ENCODE measurements at places on chromosomes 6 and 20. TPM values are rescaled to one million over a fixed set of nuclear protein-coding genes. Genes with fewer than 3 reads are reported as not detected.

DNA sequence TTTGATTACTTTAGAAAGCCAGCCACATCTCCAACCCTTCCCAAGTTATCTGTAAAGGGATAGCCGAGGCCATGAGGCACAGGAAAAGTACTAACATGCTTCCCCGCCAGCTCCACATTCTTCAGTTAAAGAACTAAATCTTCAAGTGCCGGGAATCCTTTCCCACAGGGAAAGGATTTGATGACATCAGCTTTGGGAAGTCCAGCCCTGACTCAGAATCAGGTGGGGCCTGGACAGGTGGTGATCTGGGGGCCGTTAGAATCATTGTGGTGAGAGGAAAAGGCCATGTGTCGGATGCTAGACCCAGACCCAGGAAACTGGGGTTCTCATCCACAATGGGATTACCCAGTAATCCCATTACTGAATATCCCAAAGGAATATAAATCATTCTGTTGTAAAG lies 580.0 kb downstream of the QKI start:
- H3K27me3 ChIP-seq: no peaks in the 10 kb centered on the region
- H3K4me1 ChIP-seq: peaks cover 3% of the 10 kb centered on the region
- no peak for DNase-seq
- no peak overlapping the region for H3K4me3 ChIP-seq

DNA sequence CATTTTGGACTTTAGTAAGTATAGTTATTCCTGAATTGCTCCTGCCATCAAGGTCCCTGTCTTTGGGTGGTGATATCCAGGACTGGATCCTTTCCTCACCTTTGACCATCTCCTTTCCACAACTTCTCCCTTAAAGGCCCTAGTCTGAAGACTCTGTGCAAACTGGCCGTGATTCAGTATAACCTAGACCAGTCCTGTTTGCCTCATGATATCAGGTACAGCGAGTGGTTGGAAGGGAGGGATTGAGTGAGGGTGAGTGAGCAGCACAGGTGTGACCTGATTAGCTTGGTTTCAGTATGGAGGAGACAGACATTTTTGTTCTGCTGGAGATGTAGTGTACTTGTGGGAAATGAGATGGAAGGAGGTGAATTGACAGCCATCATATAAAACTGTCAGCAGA lies 2.3 kb upstream of the RRP36 start:
- H3K36me3 ChIP-seq: peaks cover 24% of the 10 kb centered on the region
- no peak for DNase-seq
- no peak overlapping the region for H3K4me3 ChIP-seq
- no peaks in the 10 kb centered on the region for H3K27me3 ChIP-seq
- H3K27ac ChIP-seq: no peak overlapping the region

WDR27 gene
- total RNA-seq: 25.3 TPM

DNA sequence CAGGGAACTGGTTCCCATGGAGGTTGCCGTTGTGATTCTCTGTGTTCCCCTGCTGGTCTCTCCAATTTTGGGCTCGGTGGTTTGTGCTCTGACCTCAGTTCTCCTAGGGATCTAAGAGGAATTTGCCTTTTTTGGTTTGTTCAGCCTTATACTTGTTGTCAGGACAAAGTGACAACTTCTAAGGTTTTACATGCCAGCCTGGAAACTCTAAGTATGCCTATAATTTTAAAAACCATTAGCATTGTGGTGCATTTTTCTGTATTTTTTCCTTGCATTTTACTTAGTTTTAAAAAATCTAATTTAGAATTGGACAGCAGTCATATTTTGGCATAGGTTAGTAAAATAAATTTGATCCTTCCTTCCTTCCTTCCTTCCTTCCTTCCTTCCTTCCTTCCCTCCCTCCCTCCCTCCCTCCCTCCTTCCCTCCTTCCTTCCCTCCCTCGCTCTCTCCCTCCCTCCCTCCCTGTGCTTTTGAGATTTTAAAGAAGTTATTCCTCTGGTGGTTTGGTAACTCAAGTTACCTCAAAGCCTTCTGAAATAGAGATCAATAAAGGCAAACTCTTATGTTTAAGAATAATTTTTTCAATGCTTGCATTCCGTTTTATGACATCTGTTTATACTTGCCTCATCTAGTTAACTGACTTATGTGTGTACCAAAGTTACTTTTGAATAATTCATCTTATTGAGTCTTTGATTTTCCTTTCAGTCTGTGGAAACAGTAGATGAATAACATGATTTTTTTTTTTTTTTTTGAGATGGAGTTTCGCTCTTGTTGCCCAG lies 141.3 kb upstream of the RGS17 start:
- no peaks in the 10 kb centered on the region for H3K4me1 ChIP-seq
- H3K27ac ChIP-seq: no peak overlapping the region
- no peak overlapping the region for H3K4me3 ChIP-seq
- DNase-seq: no peak
- no peaks in the 10 kb centered on the region for H3K27me3 ChIP-seq

DNA sequence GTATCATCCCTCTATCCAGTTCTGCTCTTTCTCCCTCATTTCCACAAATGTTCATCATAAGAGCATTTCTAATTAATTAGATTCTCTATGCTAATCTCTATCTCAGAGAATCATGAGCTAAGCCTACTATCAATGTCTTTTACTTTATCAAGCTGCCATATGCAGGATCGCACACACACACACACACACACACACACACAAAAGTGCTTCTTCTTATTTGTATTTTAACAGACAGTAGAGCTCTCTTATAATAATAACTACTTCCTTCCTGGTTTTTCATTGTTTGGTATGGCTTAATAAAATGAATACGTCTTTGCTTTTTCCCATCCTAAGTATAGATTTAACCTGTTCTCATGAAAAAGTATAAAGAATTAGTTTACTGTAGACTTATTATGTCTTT lies 170.2 kb downstream of the HAO1 start:
- H3K4me3 ChIP-seq: no peak overlapping the region
- no peak for DNase-seq
- H3K27me3 ChIP-seq: no peaks in the 10 kb centered on the region
- no peaks in the 10 kb centered on the region for H3K4me1 ChIP-seq

DNAH8 gene
- total RNA-seq: not detected

AKIRIN2 gene
- total RNA-seq: 18.9 TPM

GABBR1 gene
- total RNA-seq: 33.5 TPM

MMP24 gene
- total RNA-seq: 0.16 TPM

SLC17A9 gene
- total RNA-seq: 2.5 TPM

DNA sequence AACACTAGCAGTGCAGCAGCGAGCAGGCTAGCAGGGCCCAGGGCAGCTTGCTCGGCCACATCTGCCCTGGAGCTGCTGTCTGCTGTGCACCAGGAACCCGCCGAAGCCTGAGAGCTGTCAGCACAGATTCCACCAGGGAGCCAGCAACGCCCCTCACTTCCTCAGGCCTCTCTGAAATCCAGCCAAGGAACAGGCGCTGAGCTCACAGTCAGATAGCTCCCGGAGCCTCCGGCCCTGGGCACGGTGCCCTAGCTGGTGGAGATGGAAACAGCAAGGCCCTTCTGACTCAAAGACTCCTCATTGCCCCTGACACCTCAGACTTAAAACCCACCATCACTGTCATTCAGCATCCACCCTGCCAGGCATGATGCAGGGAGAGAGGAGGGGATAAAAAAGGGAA lies 839.4 kb downstream of the MAFB start:
- H3K36me3 ChIP-seq: no peaks in the 10 kb centered on the region
- H3K27me3 ChIP-seq: no peaks in the 10 kb centered on the region
- peak overlapping the region; percentile 65 for H3K27ac ChIP-seq
- no peak overlapping the region for H3K4me3 ChIP-seq
- peak; percentile 89 for DNase-seq

RHAG gene
- total RNA-seq: 0.83 TPM

DNA sequence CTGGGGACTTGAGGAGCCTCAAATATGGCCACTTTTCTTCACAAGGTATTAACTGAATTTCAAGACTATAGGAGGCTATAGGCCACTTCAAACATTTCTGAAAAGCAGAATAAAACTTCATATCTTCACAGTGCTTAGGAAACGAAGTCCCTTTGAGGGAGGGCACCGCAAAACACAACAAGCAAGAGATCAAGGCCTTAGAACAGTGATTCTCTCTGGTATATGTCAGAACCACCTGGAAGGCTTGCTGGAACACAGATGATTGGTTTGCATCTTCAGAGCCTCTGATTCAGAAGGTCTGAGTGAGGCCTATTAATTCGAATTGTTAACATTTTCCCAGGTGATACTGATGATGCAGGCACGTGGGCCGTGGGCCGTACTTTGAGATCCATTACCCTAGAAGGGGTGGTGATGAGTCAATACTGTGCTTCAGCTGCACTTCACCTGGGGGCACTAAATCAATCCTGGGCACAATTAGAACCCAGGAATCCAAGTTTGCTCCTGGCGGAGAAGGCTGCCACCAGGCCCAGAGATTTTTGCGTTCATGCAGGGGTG lies 10.7 kb downstream of the SUN5 start:
- H3K4me1 ChIP-seq: no peaks in the 10 kb centered on the region
- DNase-seq: no peak
- H3K4me3 ChIP-seq: no peak overlapping the region
- H3K36me3 ChIP-seq: no peaks in the 10 kb centered on the region

POU3F2 gene
- not detected for total RNA-seq

- no peak overlapping the region for H3K4me3 ChIP-seq
- no peaks in the 10 kb centered on the region for H3K4me1 ChIP-seq
- no peaks in the 10 kb centered on the region for H3K27me3 ChIP-seq
- H3K27ac ChIP-seq: no peak overlapping the region
- H3K36me3 ChIP-seq: no peaks in the 10 kb centered on the region
Observed at GRCh38 chr6:106112433-106112832, 26.3 kb downstream of the PRDM1 start.

DNA sequence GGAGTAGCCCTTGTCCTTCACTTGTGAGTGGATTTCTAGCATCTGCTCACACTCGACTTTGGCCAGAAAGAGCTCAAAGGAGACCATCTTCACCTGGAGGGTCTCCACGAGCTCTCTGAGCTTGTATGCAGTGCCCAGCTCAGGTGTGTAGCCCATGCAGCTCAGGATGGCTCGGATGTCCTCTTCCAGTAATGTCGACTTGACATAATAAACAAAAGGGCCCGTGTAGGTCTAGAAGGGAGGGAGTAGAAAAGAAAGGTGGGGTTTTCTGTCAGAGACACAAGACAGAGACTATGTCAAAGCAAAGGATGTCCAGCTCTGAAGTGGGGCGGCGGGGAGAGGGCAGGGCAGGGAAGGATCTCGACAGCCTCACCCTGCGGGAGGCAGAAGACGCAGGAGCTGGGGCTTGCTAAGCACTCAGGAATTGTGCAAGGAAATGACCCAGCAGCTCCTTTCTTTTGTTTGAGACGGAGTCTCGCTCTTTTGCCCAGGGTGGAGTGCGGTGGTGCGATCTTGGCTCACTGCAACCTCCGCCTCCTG lies 8.6 kb downstream of the SPATA2 start:
- no peak overlapping the region for H3K4me3 ChIP-seq
- no peaks in the 10 kb centered on the region for H3K27me3 ChIP-seq
- DNase-seq: no peak
- no peak overlapping the region for H3K27ac ChIP-seq
- H3K36me3 ChIP-seq: peaks cover 18% of the 10 kb centered on the region
- peaks cover 13% of the 10 kb centered on the region for H3K4me1 ChIP-seq

DNA sequence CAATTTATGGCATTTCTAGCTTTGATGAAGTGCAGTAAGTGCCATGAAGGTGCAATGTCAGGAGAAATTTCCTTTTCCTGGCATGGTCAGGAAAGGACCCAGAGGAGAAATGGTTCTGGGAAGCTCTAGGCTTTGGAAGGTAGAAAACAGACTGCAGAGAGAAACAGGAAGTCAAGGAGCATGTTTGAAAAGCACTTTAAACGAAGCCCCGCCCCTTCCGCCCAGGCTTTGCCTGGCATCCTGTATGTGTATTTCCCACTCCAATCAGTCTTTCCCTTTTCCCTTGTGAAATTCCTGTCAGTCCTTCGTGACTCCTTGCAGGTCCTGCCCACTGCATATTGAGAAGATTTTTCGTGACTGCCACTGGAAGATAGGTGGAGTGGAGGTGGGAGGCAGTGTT lies 320.9 kb upstream of the SASH1 start:
- H3K4me3 ChIP-seq: no peak overlapping the region
- no peaks in the 10 kb centered on the region for H3K4me1 ChIP-seq
- no peaks in the 10 kb centered on the region for H3K27me3 ChIP-seq
- no peaks in the 10 kb centered on the region for H3K36me3 ChIP-seq

DNA sequence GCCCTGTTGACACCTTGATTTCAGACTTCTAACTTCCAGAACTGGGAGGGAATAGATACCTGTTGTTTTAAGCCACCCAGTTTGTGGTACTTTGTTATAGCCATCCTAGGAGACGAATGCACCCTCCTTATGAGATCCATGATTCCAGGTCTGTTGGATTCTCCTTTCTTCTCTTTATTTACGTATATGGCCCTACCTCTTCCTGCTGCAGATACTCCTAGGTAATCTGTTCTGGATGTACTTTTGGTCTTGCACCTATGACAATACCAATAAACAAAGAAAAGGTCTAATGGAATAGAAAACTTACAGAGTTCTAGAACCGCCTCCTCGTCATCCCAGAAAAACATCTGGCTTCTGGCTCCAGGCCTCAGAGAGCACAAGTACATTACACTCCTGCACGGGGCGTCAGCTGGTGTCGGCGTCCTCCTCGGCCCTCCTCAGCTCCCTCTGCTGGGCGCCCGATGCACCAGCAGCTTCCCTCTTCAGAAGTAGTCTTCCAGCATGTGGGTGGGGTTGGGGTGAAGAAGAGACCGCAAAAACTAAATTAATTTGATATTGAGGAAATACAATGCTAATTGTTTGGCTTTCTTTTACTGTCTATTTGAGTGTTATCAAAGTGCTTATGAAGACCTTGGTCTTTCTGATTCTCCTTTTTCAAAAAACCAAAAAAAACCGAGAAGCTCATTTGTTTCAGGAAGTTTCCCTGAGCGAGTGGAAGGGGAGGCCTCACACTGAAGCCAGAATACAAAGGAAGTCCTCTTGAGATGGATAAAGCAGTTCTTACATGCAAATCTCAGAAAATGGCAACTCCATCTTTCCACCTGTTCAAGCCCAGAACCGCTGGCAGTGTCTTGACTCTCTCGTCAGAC lies 9.7 kb upstream of the ATXN1 start:
- no peaks in the 10 kb centered on the region for H3K27me3 ChIP-seq
- no peaks in the 10 kb centered on the region for H3K36me3 ChIP-seq
- peak; percentile 92 for DNase-seq
- no peak overlapping the region for H3K4me3 ChIP-seq
- H3K4me1 ChIP-seq: no peaks in the 10 kb centered on the region
- H3K27ac ChIP-seq: peak overlapping the region; percentile 99

SLC16A10 gene
- 0.95 TPM for total RNA-seq

GRCh38 chr6:137401088-137401487 lies 93.1 kb downstream of the OLIG3 start:
- H3K27me3 ChIP-seq: no peaks in the 10 kb centered on the region
- no peaks in the 10 kb centered on the region for H3K4me1 ChIP-seq
- DNase-seq: no peak
- H3K36me3 ChIP-seq: no peaks in the 10 kb centered on the region

RNF182 gene
- 0.16 TPM for total RNA-seq

OOEP gene
- not detected for total RNA-seq

Data from sigmoid colon (tissue), 7 donors.